ENCODE measurements at places on chromosomes 2 and 18. TPM values are rescaled to one million over a fixed set of nuclear protein-coding genes. Genes with fewer than 3 reads are reported as not detected.

GRCh38 chr2:73176205-73176880 lies 26.0 kb upstream of the NOTO start:
- DNase-seq: no peak
- H3K27ac ChIP-seq: peak overlapping the region; percentile 79
- peaks cover 14% of the 10 kb centered on the region for H3K27me3 ChIP-seq
- H3K4me1 ChIP-seq: peaks cover 16% of the 10 kb centered on the region
- H3K4me3 ChIP-seq: peak overlapping the region; percentile 90

GRCh38 chr18:55768255-55768654 lies 180.3 kb upstream of the TCF4 start:
- peaks cover 36% of the 10 kb centered on the region for H3K4me1 ChIP-seq
- H3K4me3 ChIP-seq: peak overlapping the region; percentile 46
- H3K27ac ChIP-seq: peak overlapping the region; percentile 33

The RND3 gene
- 451 TPM for total RNA-seq

The APCDD1 gene
- 0.18 TPM for total RNA-seq

DNA sequence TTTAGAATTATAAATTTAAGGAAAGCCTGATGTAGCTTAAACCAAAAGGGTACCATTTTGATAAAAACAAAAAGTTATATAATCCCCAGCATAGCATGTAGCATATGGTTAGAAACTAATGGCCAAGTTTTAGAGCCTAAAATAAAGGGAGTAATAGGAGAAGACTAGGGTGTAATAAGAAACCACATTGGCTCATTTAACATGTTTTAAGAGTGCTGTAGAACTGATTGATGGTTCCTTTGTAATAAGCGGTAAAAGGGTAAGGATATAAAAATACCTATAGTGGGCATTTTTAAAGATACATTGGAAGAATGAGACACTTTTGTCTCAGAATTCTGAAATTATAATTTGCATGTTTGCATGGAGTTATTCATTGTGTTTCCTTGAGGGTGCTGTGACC lies 1.9 kb downstream of the PSMA8 start:
- no peak overlapping the region for H3K4me3 ChIP-seq
- H3K27ac ChIP-seq: no peak overlapping the region
- H3K36me3 ChIP-seq: no peaks in the 10 kb centered on the region
- H3K4me1 ChIP-seq: no peaks in the 10 kb centered on the region
- peaks cover 2% of the 10 kb centered on the region for H3K27me3 ChIP-seq
